ENCODE measurements at places on chromosomes 13 and 19.

DNA sequence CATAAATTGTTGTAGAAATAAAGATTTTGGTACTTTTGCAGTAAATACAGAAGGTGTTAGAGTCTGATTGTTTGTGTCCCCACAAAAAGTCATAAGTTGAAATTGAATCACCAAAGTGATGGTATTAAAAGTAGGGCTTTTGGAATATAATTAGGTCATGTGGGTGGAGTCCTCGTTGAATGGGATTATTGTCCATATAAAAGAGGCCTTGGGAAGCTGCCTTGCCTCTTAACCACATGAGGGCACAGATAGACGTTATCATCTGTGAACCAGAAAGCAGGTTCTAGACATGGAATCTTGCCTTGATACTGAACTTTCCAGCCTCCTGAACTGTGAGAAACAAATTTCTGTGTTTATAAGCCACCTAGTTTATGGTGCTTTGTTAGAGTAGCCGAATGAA lies 186.8 kb downstream of the PRR20E start:
- no peak for DNase-seq
- no peaks in the 10 kb centered on the region for H3K4me1 ChIP-seq
- H3K4me3 ChIP-seq: no peak overlapping the region
- no peaks in the 10 kb centered on the region for H3K27me3 ChIP-seq
- H3K27ac ChIP-seq: no peak overlapping the region

DNA sequence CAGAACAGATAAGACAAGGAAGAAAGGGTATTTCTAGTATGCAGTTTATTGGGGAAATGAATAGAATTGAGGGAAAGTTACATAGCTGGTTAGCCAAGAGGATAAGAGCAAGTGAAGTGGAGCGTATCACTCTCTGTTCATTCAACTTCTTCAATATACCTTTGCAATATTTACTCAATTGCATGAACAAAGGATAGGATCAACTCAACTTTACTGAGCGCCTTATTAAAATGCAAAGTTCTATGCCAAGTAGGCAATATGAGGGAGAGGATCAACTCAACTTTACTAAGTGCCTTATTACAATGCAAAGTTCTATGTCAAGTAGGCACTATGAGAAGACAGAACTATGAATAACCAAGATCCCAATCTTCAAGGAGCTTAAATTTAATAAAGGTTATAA lies 43.9 kb downstream of the ZC3H13 start:
- no peaks in the 10 kb centered on the region for H3K36me3 ChIP-seq
- H3K4me1 ChIP-seq: no peaks in the 10 kb centered on the region
- no peak overlapping the region for H3K4me3 ChIP-seq
- H3K27ac ChIP-seq: no peak overlapping the region
- DNase-seq: no peak
- no peaks in the 10 kb centered on the region for H3K27me3 ChIP-seq

GRCh38 chr13:105519771-105520170 lies 1015.7 kb downstream of the EFNB2 start:
- no peaks in the 10 kb centered on the region for H3K4me1 ChIP-seq
- H3K36me3 ChIP-seq: no peaks in the 10 kb centered on the region
- H3K4me3 ChIP-seq: no peak overlapping the region
- no peaks in the 10 kb centered on the region for H3K27me3 ChIP-seq
- H3K27ac ChIP-seq: no peak overlapping the region

- DNase-seq: peak; percentile 75
- H3K27me3 ChIP-seq: no peaks in the 10 kb centered on the region
- no peaks in the 10 kb centered on the region for H3K4me1 ChIP-seq
- H3K36me3 ChIP-seq: no peaks in the 10 kb centered on the region
- H3K4me3 ChIP-seq: peak overlapping the region; percentile 3
- no peak overlapping the region for H3K27ac ChIP-seq
Observed at GRCh38 chr19:9406798-9407352, 28.5 kb downstream of the ZNF266 start.

GRCh38 chr13:44368599-44369368 lies 4.8 kb upstream of the SERP2 start:
- no peaks in the 10 kb centered on the region for H3K4me1 ChIP-seq
- no peaks in the 10 kb centered on the region for H3K36me3 ChIP-seq
- no peaks in the 10 kb centered on the region for H3K27me3 ChIP-seq
- no peak for DNase-seq
- H3K27ac ChIP-seq: no peak overlapping the region

DNA sequence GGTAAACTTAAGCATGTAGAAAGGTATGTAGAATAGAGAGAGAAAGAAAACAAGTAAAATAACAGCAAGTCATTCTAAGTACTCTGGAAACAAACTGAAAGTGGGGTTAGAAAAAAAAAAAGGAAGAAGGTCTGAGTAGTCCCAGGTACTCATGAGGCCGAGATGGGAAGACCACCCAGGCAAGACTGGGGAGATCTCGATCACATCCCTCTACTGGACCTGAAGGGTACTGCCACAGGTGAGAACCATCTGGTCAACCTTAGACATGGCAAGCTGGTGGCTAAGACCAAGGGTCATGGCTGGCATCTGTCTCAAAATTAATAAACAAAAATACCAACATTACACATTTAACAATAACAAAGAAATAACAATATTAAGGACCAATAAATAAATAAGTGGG lies 36.3 kb upstream of the ZNF724 start:
- no peak overlapping the region for H3K4me3 ChIP-seq
- H3K27ac ChIP-seq: no peak overlapping the region
- no peaks in the 10 kb centered on the region for H3K27me3 ChIP-seq
- H3K4me1 ChIP-seq: no peaks in the 10 kb centered on the region
- H3K36me3 ChIP-seq: no peaks in the 10 kb centered on the region
- DNase-seq: no peak

GRCh38 chr13:27666951-27667350 lies 45.3 kb downstream of the POLR1D start:
- no peaks in the 10 kb centered on the region for H3K4me1 ChIP-seq
- peaks cover 1% of the 10 kb centered on the region for H3K36me3 ChIP-seq
- no peak for DNase-seq
- no peaks in the 10 kb centered on the region for H3K27me3 ChIP-seq
- no peak overlapping the region for H3K27ac ChIP-seq

DNA sequence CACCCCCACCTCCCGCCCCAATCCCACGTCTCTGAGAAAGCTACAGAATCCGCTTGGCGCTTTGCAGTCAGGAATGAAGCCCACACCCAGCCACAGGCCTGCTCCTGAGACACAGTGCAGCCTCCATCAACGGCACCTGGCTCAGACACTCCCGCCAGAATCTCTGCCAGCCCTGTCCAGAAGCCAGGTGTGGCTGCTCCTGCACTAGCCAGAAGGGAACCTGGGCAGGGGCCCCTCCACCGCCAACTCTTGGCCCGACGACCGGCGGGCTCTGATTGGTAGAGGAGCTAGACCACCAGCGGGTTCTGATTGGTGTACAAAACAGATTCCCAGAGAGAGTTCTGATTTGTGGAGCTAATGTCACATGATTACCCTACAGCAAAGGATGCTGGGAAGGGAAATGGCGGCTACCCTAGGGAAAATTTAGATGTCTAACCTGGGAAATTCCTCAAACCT lies 2.9 kb upstream of the PPP6R1 start:
- no peaks in the 10 kb centered on the region for H3K4me1 ChIP-seq
- no peak overlapping the region for H3K4me3 ChIP-seq
- no peaks in the 10 kb centered on the region for H3K27me3 ChIP-seq
- no peaks in the 10 kb centered on the region for H3K36me3 ChIP-seq
- no peak overlapping the region for H3K27ac ChIP-seq

DNA sequence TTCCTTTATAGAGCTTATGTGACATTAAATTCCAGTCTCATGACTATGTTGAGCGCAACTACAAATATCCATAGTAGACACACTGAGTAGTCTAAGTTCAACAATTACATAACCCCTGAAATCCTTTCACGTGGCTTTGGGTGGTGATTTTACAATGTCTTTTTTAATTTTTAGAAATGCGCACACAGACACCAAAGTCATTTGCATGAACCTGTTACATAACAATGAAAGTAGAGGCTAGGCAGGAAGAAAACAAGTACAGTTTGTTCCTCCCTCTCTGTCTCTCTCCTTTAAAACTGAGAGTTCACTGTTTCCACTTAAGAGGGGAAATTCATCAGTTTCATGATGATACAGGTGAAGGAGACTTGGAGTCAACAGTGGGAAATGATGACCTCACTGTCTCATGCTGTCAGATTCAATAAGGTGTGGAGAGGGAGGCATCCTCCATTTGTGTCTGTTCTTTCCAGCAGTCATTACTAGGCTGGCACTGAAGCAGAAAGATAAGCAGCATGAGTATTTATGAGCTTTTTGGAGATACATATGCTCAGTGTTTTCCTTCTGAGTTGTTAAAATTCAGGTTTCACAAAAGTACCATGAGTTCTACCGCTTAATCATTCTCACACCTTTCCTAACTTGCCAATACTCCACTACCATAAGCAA lies 201.8 kb downstream of the LHFPL6 start:
- H3K36me3 ChIP-seq: no peaks in the 10 kb centered on the region
- no peak overlapping the region for H3K27ac ChIP-seq
- no peaks in the 10 kb centered on the region for H3K27me3 ChIP-seq
- H3K4me3 ChIP-seq: no peak overlapping the region

GRCh38 chr19:32566246-32566830 lies 14.7 kb upstream of the PDCD5 start:
- H3K36me3 ChIP-seq: no peaks in the 10 kb centered on the region
- H3K4me3 ChIP-seq: no peak overlapping the region
- no peak for DNase-seq
